ENCODE measurements at places on chromosomes 1 and 21. TPM values are rescaled to one million over a fixed set of nuclear protein-coding genes. Genes with fewer than 3 reads are reported as not detected.

DNA sequence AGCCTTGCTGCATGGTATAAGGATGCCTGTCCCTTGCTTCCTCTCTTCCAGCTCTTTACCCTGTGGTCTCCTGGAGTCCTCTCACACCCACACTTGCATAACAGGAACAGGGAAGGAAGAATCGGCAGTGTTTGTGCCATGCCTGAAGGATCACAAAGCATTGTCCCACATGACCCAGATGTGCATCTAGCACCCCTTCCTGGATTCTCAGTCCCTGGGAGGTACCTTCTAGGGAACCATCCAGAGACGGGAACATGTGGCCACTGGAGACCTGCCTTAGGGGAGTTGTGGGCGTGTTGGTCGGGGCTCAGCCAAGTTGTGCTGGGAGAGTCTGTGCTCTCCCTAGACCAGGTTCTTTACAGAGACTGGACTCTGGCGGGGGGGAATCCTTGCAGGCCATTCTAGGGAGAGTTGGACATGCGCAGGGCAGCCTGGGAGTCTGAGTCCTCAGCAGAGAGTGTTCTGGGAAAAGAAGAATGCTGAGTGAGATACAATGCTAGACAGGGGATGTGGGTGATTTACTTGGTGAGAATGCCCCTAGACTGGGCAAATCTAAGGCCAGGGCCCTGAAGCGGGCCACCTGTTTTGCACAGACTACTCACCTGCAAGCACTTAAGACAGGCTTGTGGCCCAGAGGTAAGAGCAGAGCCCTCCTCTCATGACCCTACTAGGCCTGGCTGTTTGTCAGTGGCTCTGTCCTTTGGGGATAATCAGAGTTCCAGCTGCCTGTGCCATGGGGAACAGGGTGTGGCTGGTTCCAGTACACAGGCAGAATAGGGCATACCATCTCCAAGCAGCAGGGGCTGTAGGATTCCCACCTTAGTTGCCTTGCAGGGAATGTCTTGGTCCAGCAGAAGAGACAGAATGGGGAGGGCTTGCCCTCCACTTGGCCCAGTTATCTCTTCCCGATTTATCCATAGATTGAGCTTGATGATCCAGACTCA, 89.8 kb downstream of the MAN1C1 start:
- DNase-seq, result no peak

GRCh38 chr1:25018943-25019336, 88.9 kb upstream of the RUNX3 start:
- no peak for DNase-seq

- no peak for DNase-seq
These were observed 38.8 kb downstream of the FAAP20 start for GRCh38 chr1:2155788-2156187.

DNA sequence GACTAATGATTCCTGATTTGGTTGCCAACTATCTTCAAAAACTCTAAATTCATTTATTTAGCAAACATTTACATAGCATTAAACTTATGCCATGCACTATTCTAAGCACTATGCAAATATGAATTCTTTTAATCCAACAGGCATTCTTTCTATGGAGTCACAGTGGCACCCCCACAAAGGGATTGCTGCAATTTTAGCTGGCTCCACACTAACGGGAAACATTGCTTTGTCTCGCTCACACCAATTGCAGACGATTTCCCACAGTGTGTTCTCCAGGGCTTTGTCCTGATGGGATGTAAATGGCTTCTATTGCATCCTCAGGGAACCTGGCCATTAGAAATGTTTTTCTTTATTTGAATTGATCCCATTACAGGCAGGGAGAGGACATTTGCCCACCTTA, 259.1 kb downstream of the BARHL2 start:
- no peak for DNase-seq

- no peak for DNase-seq
These were observed 19.0 kb upstream of the IRF2BP2 start for GRCh38 chr1:234629026-234629425.

- no peak for DNase-seq
These were observed 23.6 kb upstream of the PLEKHA6 start for GRCh38 chr1:204383163-204383904.

- DNase-seq, result no peak
These were observed 36.2 kb downstream of the IL6R start for GRCh38 chr1:154441241-154441888.

GRCh38 chr21:16492356-16492755, 762.6 kb downstream of the USP25 start:
- DNase-seq, result no peak

GRCh38 chr1:218584418-218585155, 239.5 kb downstream of the TGFB2 start:
- DNase-seq, result no peak

GRCh38 chr21:45836268-45836655, 145.3 kb upstream of the COL6A1 start:
- DNase-seq, result no peak

DNA sequence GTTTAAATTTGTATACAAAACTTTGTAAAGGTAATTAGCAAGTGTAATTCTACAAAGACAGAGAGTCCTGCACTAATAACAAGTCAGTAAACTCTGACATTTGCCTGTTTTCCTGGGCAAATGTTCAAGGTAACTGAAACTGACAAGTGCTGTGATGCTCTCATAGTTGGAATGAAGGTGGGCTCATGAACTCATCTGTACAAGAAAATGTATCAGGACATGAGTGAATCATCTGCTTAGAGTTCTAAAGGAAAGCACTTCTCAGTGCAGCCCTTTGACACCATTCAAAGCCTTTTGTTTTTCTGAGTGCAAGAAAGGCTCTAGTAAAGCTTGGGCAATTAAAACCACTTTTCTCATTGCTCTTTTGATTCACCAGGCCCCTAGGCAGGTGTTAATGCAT, 91.5 kb downstream of the UROD start:
- no peak for DNase-seq

GRCh38 chr1:109759513-109760334, 4.0 kb downstream of the EPS8L3 start:
- no peak for DNase-seq

- DNase-seq, result no peak
These were observed 26.2 kb upstream of the KIF26B start for GRCh38 chr1:245128381-245129101.

KCNJ6 gene
- 3.3 TPM for total RNA-seq

TACSTD2 gene
- 22.8 TPM for total RNA-seq

CYP4A11 gene
- not detected for total RNA-seq

RPS6KA1 gene
- 26.7 TPM for total RNA-seq

Measured in progenitor cell of endocrine pancreas (in vitro differentiated cells).